ENCODE measurements at places on chromosomes 2 and 18.

DNA sequence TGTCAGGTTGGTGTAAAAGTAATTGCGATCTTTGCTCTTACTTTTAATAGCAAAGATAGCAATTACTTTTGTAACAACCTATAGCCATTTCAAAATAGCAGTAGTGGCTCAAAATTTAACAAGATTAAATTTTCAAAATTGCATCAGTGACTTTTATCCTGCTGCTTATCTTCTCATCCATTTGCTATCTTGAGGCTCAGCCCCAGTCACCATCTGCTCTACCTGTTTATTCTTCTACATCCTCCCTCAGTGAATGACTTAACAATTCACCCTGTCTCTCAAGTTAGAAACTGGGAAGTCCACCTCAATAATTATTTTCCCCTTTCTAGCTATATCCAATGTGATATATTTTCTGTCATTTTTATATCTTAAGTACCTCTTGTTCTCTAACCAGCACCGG, 148.6 kb upstream of the ZNF804A start:
- DNase-seq = no peak

DNA sequence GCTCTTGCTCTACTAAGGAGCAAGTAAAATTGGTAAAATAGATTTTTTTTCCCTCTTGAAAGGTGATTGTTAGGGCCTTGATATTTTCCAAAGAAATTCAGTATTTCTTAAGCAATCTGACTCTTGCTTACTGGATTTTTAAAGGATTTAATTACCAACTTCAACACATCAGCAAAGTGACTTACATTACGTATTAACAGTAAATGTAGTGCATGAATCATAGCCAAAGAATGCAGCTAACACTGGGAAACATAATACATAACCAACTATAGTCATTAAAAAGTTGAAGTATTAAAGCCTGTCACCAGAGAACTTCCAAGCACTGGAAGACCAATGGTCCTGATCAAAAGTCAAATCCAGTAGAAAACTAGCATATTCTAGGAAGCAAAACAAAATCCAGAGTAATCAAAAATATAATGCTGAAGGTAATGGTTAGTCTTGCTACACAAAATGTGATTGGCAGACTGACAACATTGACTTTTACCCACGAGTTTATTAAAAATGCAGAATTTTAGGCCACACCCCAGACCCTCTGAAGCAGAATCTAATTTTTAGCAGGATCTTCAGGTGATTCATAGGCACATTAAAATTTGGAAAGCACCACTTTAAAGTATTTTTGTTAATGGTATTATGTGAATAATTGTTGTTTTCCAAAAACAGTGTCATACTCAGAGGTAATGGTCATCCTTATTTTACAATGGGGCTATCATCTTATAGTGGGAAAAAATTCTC, 31.8 kb upstream of the CAVIN2 start:
- DNase-seq = peak; percentile 90

- peak; percentile 70 for DNase-seq
These were observed 22.0 kb downstream of the SMAD7 start for GRCh38 chr18:48928787-48929186.

GRCh38 chr18:55444536-55444935, 143.5 kb downstream of the TCF4 start:
- DNase-seq = no peak

- DNase-seq = no peak
These were observed 27.0 kb upstream of the CCDC93 start for GRCh38 chr2:118040891-118041290.

GRCh38 chr18:14577971-14578370, 34.6 kb upstream of the POTEC start:
- peak; percentile 75 for DNase-seq

DNA sequence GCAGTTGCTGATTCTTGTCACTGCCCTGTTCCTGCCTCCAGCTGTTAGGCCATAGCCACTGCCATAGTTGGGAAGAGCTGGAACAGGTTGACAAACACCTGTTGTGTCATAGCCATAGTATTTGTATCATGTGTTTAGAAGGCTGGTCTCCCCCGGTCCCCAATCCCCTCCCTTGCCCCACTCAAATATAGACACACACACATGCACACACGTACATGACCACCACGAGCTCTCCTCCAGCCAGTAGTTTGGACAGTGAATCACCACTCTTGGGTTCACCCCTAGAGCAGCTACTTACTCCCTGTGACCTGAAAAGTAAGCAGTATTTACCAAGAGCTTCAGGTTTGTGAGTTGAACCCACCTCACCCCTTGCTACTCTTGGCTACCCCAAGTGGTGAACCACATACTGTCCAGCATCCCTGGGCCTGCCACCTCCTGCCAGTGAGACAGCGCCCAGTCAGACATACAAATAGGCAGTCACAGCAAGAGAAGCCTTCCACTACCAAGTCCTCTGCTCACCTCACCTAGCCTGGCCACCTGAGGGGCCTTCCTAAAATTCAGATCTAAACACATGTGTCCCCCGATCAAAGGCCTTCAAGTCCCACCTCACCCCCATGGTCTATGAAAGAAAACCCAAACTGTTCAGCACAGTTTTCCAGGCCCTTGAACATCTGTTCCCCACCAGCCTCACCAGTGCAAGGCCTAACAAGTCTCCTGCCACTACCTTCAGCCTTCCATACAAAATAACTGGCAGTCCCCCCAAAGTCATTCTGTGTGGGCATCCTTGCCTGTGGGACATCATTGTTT, 7.1 kb downstream of the PCBP1 start:
- no peak for DNase-seq

DNA sequence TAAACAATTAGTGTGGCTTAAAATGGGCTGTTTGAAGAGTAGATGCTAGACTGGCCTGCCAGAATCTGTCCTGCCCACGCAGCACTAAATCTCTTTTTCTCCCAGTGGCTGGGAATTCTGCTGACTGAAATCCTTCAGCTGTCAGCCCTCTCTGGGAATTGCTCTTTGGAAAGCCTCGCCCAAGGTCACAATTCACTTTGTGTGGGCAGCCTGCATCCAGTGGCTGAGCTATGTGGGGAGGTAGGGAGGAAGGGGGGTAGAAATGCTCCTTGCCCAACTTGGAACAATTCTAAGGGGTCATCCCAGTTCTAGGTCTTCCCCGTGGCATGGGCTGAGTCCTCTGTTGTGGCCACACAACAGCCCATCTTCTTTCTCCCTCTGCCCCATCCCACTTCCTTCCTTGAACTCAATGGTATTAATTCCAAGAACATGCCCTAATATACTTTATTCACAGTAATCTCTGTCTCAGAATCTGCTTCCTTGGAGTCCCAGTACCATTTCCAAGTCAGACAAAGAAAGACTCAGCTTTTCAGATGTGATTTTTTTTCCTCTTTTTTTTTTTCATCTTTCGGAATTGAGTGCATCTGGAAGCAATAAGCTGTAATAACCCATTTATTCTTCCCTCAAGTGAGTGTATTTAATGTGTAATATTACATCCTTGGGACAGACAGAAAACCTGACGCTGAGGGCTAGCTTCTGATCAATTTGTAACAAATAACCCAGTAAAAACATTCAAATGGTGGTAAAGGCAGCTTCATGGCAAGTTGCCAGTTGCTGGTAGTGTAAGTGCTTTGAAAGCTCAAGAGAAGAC, 189.4 kb downstream of the GPD2 start:
- DNase-seq = no peak

GRCh38 chr2:159561786-159562185, 54.6 kb downstream of the BAZ2B start:
- no peak for DNase-seq

DNA sequence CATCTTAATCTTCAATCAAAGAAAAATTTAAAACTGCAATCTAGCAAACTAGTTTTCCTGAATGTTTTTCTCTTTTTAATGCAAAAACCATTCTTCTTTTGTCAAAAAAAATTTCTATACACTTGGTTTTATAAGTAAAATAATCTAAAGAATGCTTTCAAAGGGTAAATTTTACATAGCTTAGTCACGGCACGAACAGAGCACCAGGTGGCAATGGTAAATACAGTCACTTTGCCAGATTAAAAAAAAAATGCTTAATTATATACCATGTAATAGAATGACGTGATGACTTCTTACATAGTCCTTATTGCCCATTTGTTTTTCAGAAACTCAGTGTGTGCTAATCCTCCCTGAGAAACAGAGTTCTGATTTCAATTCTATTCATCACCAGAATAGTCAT, 10.4 kb downstream of the FEZ2 start:
- no peak for DNase-seq

GRCh38 chr2:158953926-158954763, 14.3 kb upstream of the TANC1 start:
- DNase-seq = peak; percentile 91

DNA sequence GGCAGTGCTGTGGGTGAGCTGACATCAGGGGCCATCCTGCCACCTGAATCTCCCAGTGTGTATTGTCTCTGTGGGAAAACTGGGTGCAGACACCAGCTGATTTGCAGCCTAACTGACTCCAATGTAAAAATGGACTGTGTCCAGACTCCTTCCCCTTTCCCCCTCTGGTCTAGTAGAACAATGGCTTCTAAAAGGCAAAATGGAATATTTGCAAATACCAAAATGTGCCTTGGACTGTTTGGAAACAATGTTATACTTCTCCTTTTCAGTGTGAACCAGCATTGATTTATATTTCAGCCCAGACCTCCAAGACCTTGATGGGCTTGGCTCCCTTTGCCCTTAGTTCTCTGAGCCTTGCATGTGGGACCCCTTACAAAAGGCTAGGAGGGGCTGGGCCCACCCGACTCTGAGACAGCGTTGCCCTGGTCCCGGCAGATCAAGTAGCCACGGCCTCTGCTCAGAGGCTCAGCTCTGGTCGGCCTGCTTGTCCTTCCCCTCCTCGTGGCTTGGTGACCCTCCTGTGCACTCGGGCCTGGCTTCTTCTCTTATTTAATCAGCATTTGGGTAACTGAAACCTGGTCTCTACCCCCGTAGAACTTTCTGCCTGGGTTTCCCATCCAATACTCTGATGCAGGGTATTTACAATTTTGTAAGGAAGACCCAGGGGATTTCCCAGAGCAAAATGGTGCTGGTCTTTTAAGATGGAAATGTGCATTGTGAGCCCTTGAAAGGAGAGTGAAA, 18.0 kb upstream of the ACKR3 start:
- DNase-seq = no peak

- peak; percentile 5 for DNase-seq
These were observed 97.2 kb upstream of the OTOS start for GRCh38 chr2:240237609-240238174.

DNA sequence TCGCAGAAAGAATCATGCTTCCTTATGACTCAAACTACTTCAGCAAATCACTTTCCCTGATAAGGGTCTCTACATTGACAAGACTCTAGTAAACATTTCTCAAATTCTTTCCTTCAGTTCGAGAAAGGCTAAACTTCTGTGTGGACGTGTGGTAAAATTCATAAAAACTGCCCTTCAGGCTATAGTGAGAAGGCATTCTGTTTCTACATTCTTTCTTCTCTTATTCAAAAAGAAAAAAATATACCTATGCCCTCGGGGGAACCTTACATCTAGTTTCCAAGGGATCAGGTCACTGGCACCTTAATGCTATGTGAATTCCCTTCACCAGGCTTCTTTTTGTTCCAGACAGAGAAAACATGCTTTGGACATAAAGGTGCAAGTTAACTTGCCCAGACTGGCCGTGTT, 4.9 kb downstream of the VIT start:
- no peak for DNase-seq

DNA sequence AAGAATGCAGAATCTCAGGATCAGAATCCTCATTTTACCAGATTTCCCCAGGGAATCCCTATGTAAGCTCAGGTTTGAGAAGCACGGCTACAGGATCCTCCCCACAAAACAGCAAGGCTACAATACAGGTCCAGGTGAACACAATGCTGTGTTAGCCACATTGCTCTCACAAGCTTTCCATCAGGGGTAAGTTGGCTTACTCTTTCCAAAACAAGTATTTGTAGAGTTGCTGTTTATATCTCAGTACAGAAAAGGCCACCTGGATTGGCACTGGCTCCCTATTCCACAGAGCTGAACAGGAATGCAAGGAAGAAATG, 11.0 kb downstream of the SPRED2 start:
- DNase-seq = no peak
